ENCODE measurements at places on chromosomes 12 and 14.

DNA sequence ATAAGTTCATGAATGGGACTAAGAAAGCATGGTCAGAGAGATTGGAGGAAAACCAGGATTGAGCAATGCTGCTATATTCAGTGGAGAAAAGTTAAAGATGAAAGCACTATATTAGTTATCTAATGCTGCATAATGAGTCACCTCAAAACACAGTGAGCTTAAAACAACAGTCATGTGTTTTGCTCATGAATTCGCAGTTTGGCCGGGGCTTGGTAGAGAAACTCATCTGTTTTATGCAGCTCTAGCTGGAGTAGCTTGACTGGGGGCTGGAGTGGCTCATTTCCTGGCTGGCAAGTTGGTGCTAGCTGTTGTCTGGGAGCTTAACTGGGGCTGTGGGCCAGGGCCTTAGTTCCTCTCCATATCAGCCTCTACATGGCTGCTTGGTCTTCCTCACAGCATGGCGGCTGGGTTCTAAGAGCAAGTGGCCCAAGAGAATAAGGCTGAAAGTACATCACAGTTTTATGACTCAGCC lies 90.1 kb downstream of the ADCK1 start:
- no peak for DNase-seq

DNA sequence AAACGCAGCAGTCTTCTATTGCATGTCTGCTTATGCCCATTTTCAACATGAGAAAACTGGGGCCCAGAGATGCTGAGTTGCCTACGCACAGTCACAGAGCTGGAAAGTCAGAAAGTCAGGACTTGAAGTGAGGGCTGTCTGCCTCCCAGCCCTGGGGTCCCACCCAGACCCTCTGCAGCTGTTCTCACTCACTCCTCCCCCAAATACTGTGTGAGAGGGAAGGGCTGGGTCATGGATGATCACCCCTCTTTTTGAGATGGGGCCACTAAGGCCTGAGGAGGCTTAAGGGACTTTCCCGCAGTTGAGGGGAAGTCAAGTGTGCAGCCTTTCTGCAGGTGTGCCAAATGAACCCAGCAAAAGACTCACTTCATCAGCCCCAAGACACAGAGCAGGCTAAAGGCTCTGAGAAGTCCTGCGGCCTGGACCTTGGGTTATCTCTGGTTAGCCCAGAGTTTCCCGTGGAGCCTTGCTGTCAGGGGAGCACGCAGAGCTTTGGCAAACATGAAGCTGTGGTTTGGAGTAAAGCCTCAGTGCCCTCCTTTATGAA lies 18.7 kb downstream of the DTX1 start:
- DNase-seq = no peak

DNA sequence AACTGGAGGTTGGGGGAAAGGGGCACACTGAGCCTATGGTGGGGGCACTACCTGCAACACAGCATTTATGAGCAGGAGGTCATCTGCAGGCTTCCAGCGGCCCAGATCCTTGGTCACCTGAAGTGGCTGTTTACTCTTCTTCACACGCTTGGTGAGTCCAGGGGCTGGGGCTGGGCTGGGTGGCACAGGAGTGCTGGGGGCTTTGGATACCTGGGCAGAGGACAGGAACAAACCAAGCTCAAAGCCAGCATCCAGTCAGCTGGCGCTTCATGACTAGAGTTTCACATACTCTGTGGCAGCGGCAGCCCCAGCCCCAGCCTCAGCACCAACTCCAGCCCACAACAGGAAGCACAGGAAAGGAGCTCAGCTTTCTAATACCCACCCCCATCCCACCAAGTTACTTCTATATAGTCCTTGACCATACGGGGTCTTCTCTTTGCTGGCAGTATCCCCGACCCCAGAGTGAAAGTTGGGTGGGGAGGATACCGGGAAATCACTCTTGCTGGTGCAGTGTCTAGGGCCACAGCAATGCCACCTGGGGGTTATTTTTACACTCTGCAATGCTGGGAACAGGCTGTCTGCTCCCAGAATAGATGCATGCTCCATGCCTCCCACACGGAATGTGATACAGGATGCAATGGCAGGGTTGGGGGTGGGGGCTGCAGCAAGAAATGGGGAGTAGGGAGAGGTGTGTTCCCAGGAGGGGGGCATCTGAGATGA lies 3.1 kb downstream of the MCRS1 start:
- no peak for DNase-seq

- DNase-seq = no peak
Observed at GRCh38 chr14:69572030-69572840, 2.4 kb downstream of the CCDC177 start.

- DNase-seq = no peak
Observed at GRCh38 chr12:11676052-11676451, 26.6 kb downstream of the ETV6 start.

DNA sequence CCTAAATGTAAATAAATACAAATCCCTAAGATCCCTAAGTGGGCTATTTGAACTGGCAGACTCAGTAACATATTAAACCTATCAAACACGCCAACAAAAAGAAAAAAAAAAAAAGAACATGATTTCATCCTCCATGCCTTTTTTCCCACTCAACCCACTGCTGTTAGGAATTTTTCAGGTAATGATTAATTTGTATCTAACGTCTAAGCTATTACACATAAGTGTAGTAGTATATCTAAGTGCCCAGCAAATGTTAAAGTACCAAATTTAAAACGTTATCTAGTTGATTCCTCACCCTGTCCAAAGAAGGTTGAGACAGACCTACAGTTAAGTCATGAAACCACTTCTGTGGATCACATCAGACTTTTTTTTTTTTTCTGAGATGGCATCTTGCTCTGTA lies 16.4 kb upstream of the ARID4A start:
- DNase-seq = no peak

DNA sequence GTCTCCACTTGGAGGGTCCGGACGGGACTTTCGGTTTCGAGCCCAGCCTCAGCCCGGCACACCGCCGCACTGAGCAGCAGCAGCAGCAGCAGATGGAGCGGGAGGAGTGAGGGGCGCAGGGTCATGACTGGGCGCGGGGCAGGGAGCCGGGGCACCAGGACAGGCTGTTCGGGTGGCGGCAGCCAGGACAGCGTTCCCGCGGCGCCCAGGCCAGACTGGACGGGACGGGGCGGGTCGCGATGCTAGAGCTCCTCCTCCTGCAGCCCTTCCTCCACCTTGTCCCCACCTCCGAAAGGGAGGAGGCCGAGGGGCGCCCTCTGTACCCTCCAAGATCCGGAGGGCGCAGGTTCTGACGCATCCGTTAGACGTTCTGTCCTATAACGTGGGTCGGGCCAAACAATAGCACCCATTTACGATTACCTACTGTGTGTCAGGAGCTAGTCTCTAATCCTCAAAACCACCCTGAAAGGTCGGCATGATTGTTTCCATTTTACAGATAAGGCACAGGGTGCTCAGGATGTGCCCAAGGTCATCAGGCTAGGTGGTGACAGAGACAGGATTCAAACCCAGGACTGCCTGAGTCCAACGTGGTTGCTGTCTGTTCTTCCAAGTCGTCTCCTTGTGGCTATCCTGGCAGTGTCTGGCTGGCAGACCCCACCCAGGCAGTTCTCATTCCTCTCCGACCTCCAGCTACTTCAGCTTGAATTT lies at the start of gene FKBP11:
TSS of gene FKBP11 (minus strand) at position 189 of the 708 bp plus-strand sequence. CDS start at position 125, 64 bp downstream.
- peak; percentile 75 for DNase-seq

DNA sequence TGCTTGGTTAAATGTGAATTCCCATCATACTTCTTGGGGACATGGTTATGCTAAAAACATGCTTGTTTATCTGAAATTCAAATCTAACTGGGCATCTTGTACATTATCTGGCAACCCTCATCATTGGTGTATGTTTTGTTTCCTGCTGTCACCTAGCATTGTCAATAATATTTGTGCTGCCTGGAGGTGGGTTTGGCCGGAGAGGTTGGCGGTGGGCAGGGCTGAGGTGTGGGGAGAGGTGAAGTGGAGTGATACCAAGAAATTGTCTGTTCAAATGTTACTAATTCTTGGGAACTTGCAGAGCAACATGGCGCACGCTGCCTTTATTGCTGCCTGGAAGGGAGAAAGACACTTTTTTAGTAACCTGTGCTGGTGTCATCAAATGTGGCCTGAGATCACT lies 280.5 kb downstream of the VRK1 start:
- no peak for DNase-seq

- no peak for DNase-seq
Observed at GRCh38 chr12:3958534-3958933, 85.3 kb upstream of the PARP11 start.

DNA sequence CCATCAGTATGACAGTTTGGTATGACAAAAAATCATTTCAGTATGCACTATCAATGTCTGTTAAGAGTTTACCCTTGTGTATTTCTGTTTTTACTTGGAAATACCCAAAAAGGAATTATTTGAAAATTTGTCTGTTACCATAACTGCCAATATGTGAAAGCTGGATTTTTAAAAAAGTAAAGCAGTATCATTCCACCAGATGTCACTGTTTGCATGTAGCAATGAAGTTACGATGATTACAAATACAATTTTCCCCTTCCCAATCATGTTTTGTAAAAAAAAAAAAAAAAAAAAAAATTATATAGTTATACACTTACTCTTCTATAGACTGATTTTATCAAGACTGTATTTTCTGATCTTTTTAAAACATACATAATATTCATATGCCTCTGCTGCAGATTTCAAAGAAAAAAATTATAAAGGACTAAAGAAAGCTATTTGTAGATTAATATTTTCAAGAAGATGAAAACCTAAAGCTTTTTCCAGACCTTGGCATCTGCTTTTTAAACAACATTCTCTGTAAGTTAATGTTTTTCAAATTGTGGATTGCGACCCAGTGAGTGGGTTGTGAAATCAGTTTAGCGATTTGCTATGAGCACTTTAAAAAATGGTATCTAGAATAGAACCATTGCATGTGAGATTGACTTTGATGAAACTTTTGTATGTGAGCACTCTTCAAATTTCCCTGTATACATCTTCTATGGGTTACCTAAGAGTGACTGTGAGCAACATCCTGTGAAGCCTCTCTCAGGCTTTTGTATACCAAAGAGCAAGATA lies 114.2 kb downstream of the TTC6 start:
- no peak for DNase-seq

DNA sequence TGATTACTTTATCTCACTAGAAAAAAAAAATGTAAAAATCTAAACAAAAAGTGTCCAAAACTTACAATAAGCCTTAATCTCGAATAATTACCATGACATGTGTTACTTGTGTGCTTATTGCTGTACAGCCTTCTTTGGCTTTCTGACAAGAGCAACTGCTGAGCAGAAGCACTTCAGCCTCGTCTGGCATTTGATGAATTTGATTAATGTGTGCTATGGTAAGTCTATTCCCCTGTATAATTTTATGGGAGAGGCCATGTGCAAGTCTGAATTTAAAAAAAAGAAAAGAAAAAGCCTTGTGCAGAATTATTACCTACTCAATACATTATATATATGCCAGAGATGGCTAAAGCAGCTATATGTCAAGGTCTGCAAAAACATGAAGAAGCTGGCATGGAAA lies 113.9 kb downstream of the AEBP2 start:
- no peak for DNase-seq

DNA sequence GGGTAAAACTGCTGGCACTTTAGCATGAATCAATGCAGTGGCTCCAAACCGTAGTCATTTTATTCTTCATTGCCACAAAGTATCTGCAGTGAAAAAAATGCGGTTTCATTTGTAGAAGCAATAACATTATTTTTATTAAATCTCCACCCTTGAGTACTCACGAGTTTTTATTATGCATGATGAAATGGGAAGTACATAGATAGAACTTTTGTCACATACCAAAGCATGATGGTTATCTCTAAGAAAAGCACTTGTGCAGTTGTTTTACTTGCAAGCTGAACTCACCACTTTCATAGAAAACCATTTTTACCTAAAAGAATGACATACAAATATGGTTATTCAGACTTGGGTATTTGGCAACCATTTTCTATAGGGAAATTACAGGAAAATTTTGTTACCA lies 90.3 kb downstream of the PELI2 start:
- DNase-seq = no peak

DNA sequence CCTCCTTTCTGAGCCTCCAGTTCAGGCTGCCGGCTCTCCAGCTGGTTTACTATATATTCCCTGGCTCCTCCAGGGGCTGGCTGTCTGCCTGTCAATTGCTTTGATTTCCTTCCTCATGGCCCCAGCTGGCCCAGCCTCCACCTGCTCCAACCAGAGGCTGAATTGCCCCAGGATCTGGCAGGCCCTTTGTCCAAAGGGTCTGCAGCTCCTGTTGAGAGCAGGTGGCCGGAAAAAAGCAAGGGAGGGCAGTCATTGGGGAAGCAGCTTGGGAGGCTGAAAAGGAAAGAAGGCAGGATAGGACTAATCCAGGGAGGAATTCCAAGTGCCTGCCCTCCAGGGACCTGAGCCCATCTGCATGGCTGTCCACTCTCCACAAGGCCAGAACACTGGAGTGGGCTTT lies 25.3 kb downstream of the PAH start:
- no peak for DNase-seq

- DNase-seq = no peak
Observed at GRCh38 chr12:47901063-47901717, 3.6 kb downstream of the VDR start.

DNA sequence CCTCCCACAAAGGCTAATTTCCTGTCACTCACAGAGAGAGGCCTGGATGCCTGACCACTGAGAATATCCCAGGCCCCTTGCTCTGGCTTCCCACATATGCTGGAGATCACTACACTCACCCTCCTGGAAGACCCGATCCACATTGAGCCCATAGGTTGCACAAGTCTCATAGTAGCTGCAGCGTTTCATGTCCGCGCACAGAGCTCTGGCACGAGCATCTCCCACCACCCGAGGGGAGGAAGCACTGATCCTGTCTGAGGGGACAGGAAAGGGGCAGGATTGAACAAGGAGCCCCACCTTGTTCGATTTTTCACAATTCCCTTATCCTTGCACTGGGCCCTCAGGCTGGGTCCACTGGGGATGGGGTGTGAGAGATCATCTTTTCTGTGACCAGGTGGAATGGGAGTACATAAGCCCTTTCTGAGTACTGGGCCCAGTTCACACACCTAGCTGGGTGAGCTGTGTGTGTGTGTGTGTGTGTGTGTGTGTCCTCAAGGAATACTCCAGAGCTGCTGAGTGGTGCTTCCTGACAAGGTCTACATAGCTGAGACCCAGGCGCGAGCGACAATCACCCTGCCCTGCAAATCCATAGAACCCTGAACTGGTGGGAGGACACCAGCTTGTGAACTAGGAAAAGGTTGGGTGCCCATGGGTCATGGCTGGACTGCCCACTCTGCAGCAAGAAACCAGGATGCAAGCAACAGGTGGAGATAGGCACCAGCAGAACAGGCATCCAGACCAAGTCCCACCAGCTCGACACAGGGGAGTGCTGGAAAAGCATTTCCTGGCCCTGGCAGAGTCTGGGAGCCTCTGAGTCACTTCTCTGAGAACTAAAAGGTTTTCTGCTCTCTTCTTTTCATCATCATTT lies 5.6 kb downstream of the AGAP2 start:
- no peak for DNase-seq

GRCh38 chr14:102554821-102555819 lies 37.3 kb upstream of the RCOR1 start:
- DNase-seq = peak; percentile 38

DNA sequence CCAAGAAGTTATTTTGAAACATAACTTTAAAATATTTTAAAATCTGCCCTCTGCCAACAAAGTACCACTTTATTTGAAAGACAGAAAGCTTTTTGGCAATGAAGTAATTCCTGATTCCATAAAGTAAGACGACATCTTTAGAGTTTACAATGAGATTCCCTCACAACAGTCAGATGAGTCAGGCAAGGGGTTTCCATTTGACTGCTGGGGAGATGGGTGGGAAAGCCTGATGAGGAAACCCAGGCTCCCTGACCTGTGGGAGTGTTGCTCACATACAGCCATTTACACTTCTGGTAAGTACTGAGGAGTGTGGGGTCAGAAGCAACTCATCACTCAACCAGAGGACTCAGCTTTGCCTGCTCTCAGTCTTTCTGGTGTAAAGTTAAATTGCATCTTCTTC lies 10.2 kb downstream of the KITLG start:
- DNase-seq = no peak

- DNase-seq = no peak
Observed at GRCh38 chr12:108888031-108888430, 8.1 kb downstream of the DAO start.

Measured in stimulated activated CD8-positive, alpha-beta memory T cell treated with anti-CD3 and anti-CD28 coated beads, Interleukin-4, amount 100 ng/mL, for 24 hours (primary cell).